ENCODE measurements at places on chromosomes 6 and 20. TPM values are rescaled to one million over a fixed set of nuclear protein-coding genes. Genes with fewer than 3 reads are reported as not detected.

DNA sequence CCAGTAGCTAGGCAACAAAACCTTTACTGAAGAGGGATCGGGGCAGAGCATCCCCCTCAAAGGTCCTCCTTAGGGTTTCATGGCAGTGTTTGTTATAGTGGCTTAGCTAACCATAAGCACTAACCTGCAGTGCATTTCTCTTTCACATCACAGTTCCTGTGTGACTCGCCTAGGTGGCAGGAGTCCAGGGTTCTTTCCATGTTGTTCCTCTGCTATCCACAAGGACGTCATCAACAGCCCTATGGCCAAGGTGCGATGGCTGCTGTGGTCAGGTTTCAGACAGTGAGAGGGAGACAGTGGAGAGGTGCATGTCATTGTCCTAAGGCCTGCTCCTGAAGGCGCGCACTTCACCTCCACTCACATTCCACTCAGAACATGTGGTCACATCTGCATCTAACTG, 38.8 kb upstream of the FOXA2 start:
- no peak overlapping the region for H3K27ac ChIP-seq
- H3K36me3 ChIP-seq, result no peaks in the 10 kb centered on the region
- H3K4me1 ChIP-seq, result no peaks in the 10 kb centered on the region
- no peak overlapping the region for H3K4me3 ChIP-seq
- no peak for DNase-seq

DNA sequence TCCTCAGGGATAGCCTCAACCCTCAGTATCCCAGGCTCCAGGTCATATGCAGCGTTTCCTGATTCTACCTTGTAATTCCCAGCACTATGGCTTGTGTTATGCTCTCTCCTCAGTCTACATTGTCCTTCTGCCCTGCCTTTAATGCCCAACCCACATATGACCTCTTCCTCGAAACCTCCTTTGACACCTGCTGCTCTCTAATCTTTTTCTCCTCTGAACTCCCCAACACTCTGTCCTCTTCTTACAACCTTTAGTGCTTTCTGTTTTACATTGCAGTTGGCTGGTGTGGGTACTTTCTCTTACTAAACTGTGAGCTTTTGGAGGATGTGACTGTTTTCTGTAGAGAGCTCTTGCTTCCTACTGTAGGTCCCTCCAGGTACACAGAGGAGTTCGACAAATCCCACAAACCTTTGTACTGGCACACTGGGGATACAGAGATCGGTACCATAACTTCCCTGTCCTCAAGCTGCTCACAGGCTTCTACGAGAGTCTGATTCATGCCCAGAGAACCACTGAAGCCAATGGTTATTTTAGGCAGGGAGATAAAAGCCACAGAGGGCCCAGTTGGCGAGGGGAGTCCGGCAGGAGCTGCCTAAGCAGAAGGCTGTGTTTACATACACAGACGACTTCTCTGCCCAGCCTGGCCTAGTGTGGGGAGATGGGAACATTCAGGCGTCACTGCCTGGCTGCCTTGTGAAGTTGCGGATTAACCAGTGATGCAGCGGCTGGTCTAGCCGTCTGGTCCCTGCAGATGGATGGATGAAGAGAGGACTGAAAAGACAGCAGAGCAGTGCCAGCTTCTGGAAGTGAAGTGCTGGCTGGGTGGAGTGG, 8.4 kb upstream of the EPB41L1 start:
- DNase-seq, result no peak
- H3K27me3 ChIP-seq, result no peaks in the 10 kb centered on the region
- no peak overlapping the region for H3K4me3 ChIP-seq
- no peaks in the 10 kb centered on the region for H3K36me3 ChIP-seq
- no peak overlapping the region for H3K27ac ChIP-seq

DNA sequence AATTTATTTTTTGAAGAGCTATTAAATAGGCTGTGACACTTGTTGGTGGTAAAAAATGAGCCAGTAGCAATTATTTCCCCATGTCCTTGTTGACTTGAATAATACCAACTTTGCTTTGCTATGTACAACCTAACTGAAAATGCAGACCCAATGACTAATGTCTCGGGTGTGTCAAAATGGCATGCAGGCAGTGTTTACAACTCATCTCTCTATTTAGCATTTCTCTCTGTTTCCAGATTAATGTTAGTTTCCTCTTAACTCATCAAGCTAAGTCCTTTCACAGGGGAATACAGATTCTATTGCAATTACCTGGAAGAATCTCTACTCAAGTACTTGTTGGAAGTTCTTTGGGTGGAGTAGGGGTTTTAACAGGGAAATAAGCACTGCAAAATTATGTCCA, 504.4 kb downstream of the BCKDHB start:
- H3K4me3 ChIP-seq, result no peak overlapping the region
- no peaks in the 10 kb centered on the region for H3K36me3 ChIP-seq
- H3K27ac ChIP-seq, result no peak overlapping the region
- no peaks in the 10 kb centered on the region for H3K27me3 ChIP-seq
- no peak for DNase-seq

DNA sequence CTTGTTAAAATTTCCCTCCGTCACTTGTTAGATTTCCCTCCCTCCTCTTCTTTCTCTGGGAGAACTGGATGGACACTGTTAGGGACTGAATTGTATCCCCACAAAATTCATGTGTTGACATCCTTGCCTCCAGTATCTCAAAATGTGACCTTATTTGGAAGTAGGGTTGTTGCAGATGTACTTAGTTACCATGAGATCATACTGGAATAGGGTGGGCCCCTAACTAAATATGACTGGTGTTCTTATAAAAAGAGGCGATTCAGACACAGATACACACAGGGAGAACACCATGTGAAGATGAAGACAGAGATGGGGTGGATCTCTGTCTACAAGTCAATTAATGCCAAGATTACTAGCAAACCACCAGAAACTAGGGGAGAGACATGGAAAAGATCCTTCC, 139.5 kb downstream of the ALDH8A1 start:
- H3K36me3 ChIP-seq, result no peaks in the 10 kb centered on the region
- no peak overlapping the region for H3K27ac ChIP-seq
- no peaks in the 10 kb centered on the region for H3K27me3 ChIP-seq
- DNase-seq, result no peak

- no peaks in the 10 kb centered on the region for H3K36me3 ChIP-seq
- H3K27ac ChIP-seq, result peak overlapping the region; percentile 71
- no peaks in the 10 kb centered on the region for H3K27me3 ChIP-seq
- H3K4me1 ChIP-seq, result peaks cover 37% of the 10 kb centered on the region
Observed at GRCh38 chr6:43478008-43478372, 620 bp downstream of the TJAP1 start.

DNA sequence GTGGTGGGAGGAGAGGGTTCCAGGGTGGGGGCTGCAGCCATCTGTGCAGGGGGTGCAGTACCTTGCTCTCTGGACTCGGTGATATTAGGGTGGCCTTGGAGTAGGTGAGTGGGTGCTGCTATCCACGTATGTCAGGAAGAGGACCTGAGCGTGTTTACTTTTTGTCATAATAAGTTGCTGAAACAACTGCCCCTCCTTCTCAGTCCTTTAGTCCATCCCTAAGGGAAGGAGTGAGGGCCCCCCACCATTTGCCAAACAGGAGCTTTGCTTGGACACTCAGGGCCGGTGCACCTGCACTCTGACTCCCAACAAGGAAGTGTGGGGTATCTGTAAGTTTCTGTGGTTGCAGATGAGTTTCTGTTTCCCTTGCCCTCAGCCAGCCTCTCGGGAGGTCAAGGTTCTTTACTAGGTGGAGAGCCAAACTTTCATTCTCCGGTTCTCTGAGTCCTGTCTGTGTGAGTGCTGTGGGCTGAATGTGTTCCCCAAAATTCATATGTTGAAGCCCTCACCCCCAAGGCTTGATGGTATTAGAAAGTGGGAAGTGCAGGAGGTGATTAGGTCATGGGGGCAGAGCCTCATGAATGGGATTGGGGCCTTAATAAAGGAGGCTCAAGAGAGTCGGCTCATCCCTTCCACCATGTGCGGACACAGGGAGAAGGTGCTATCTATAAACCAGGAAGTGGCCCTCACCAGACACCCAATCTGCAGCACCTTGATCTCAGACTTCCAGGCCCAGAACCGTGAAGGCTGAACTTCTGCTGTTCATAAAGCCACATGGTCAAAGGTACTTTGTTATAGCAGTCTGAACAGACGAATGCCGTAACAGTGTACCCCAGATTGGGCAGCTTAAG, 19.6 kb upstream of the CCR6 start:
- peak overlapping the region; percentile 69 for H3K27ac ChIP-seq
- peak; percentile 85 for DNase-seq
- peaks cover 15% of the 10 kb centered on the region for H3K4me1 ChIP-seq
- no peaks in the 10 kb centered on the region for H3K27me3 ChIP-seq

- H3K4me3 ChIP-seq, result peak overlapping the region; percentile 80
- no peak for DNase-seq
- peaks cover 10% of the 10 kb centered on the region for H3K36me3 ChIP-seq
- peaks cover 14% of the 10 kb centered on the region for H3K27me3 ChIP-seq
- peaks cover 34% of the 10 kb centered on the region for H3K4me1 ChIP-seq
Observed at GRCh38 chr20:45405571-45406259, 2.4 kb upstream of the DBNDD2 start.

DNA sequence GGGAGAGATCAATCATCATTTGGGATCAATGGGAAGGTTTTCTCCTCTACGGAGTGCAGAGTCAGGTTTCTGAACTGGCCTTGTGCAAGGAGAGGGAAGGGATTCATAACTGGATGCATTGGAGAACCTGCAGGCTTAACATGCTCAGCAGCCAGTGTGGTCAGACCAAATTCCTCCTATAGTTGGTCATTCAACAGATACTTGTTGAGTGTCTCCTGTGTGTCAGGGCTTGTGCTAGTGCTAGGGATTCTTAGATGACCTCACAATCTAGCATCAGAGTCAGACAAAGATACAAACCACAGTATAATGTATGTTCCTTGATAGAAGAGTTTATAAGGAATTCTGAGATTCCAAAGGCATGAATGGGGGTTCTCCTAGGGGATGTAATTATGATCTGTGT, 23.9 kb downstream of the RALY start:
- no peak overlapping the region for H3K4me3 ChIP-seq
- no peaks in the 10 kb centered on the region for H3K36me3 ChIP-seq
- H3K27ac ChIP-seq, result no peak overlapping the region
- peaks cover 65% of the 10 kb centered on the region for H3K4me1 ChIP-seq

GRCh38 chr20:53867741-53868351, 202.5 kb downstream of the BCAS1 start:
- H3K27me3 ChIP-seq, result no peaks in the 10 kb centered on the region
- peaks cover 67% of the 10 kb centered on the region for H3K4me1 ChIP-seq
- no peak overlapping the region for H3K4me3 ChIP-seq
- H3K36me3 ChIP-seq, result no peaks in the 10 kb centered on the region
- DNase-seq, result no peak

- no peaks in the 10 kb centered on the region for H3K36me3 ChIP-seq
- no peak overlapping the region for H3K4me3 ChIP-seq
- H3K27me3 ChIP-seq, result no peaks in the 10 kb centered on the region
- H3K4me1 ChIP-seq, result no peaks in the 10 kb centered on the region
Observed at GRCh38 chr6:74410630-74411029, 714.6 kb downstream of the CD109 start.

GRCh38 chr6:140546640-140547039, 1172.2 kb upstream of the CITED2 start:
- no peak overlapping the region for H3K4me3 ChIP-seq
- H3K27me3 ChIP-seq, result no peaks in the 10 kb centered on the region
- DNase-seq, result no peak
- no peak overlapping the region for H3K27ac ChIP-seq
- H3K4me1 ChIP-seq, result no peaks in the 10 kb centered on the region

GRCh38 chr6:160788806-160789205, 86.8 kb downstream of the PLG start:
- no peaks in the 10 kb centered on the region for H3K36me3 ChIP-seq
- H3K4me1 ChIP-seq, result no peaks in the 10 kb centered on the region
- no peaks in the 10 kb centered on the region for H3K27me3 ChIP-seq
- no peak for DNase-seq
- no peak overlapping the region for H3K4me3 ChIP-seq

DNA sequence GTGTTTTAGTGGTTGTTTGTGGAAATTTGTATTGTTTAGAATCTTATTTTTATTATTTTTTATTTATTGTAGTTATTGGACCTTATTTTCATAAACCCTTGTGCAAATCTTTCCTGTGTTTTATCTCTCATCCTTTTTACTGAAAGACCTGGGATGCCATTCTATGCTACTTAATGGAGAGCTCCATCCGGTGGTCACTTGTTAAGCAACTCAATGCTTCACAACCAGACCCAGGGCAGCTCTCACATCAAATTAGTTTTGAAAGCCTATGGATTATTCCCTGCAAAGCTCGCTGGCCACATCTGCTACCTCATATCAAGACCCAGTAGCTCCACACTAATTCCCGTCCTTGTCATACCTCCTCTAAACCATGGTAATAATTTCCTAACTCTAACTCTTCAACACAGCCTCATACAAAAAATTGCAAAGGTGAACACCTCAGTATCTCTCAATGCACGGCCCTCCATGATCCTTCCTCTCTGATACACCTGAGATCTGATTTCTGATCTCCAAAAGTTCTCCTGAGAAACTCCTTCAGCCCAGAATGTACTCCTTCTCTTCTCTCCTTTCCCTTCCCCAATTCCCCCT, 296.6 kb upstream of the MANEA start:
- no peaks in the 10 kb centered on the region for H3K4me1 ChIP-seq
- H3K4me3 ChIP-seq, result no peak overlapping the region
- H3K36me3 ChIP-seq, result no peaks in the 10 kb centered on the region
- no peak overlapping the region for H3K27ac ChIP-seq
- DNase-seq, result no peak

- H3K27ac ChIP-seq, result no peak overlapping the region
- H3K36me3 ChIP-seq, result no peaks in the 10 kb centered on the region
- no peak overlapping the region for H3K4me3 ChIP-seq
Observed at GRCh38 chr20:64155258-64156135, 8.8 kb upstream of the MYT1 start.

DNA sequence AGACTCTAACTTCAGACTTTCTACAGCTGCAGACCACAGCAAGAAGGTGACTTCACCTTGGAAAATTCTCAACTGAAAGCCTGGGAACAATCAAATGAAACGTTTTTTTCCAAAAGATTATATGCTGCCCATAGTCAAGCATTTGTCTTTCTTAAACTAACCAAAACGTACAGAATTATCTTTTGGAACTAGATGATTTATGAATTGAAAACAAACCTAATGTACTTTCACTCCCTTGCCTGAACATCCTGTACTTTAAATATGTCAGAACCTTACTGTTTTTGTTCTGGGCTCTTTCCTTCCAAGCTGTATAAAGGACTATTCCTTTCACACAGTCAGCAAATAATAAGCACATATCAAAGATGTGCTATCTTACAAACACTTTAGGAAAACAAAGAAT, 62.4 kb upstream of the TNFAIP3 start:
- no peak overlapping the region for H3K4me3 ChIP-seq
- H3K36me3 ChIP-seq, result no peaks in the 10 kb centered on the region
- no peaks in the 10 kb centered on the region for H3K4me1 ChIP-seq
- no peak for DNase-seq
- H3K27ac ChIP-seq, result peak overlapping the region; percentile 68

GRCh38 chr6:94071835-94072234, 652.5 kb upstream of the EPHA7 start:
- no peak overlapping the region for H3K27ac ChIP-seq
- no peaks in the 10 kb centered on the region for H3K4me1 ChIP-seq
- H3K27me3 ChIP-seq, result no peaks in the 10 kb centered on the region
- no peaks in the 10 kb centered on the region for H3K36me3 ChIP-seq
- DNase-seq, result no peak

The OR2B6 gene
- polyA plus RNA-seq, result 0.18 TPM

The NUP153 gene
- polyA plus RNA-seq, result 11.7 TPM

The RBPJL gene
- polyA plus RNA-seq, result 0.09 TPM

The TUBB1 gene
- 1.6 TPM for polyA plus RNA-seq

The DSN1 gene
- 15.7 TPM for polyA plus RNA-seq

The PRL gene
- polyA plus RNA-seq, result not detected

The COL20A1 gene
- polyA plus RNA-seq, result 0.77 TPM

The ELOVL2 gene
- 0.08 TPM for polyA plus RNA-seq

The MAP7 gene
- polyA plus RNA-seq, result 1.4 TPM

The RAB44 gene
- 0.06 TPM for polyA plus RNA-seq

The SUMO4 gene
- not detected for polyA plus RNA-seq

The CLDN20 gene
- not detected for polyA plus RNA-seq

The PLEKHG1 gene
- 26.7 TPM for polyA plus RNA-seq

Measured in spleen (tissue), 13 donors.